Renal pelvis (tissue), 12 donors: ENCODE measurements at places on chromosomes 4 and X. TPM values are rescaled to one million over a fixed set of nuclear protein-coding genes. Genes with fewer than 3 reads are reported as not detected.

L1CAM gene
- 71.6 TPM for polyA plus RNA-seq

CXorf65 gene
- not detected for polyA plus RNA-seq

SPANXA1 gene
- not detected for polyA plus RNA-seq

SEPTIN11 gene
- polyA plus RNA-seq, result 226 TPM

USP17L18 gene
- not detected for polyA plus RNA-seq

VCX3A gene
- not detected for polyA plus RNA-seq

DMRTC1 gene
- 0.36 TPM for polyA plus RNA-seq

HTR2C gene
- polyA plus RNA-seq, result 0.98 TPM

SUPT20HL2 gene
- not detected for polyA plus RNA-seq

GAGE1 gene
- polyA plus RNA-seq, result not detected

USP11 gene
- 151 TPM for polyA plus RNA-seq

FGG gene
- not detected for polyA plus RNA-seq

TDO2 gene
- 2.0 TPM for polyA plus RNA-seq

ODAM gene
- polyA plus RNA-seq, result 1.7 TPM

PDE5A gene
- polyA plus RNA-seq, result 48.7 TPM

EGFL6 gene
- 19.8 TPM for polyA plus RNA-seq

OPRPN gene
- polyA plus RNA-seq, result not detected

CT45A10 gene
- polyA plus RNA-seq, result not detected

TRIM2 gene
- 80.7 TPM for polyA plus RNA-seq

CXCL1 gene
- 0.27 TPM for polyA plus RNA-seq

MTMR8 gene
- polyA plus RNA-seq, result 1.7 TPM

SMIM10L2A gene
- polyA plus RNA-seq, result 11.7 TPM

MAGEA1 gene
- polyA plus RNA-seq, result not detected

SMARCA5 gene
- polyA plus RNA-seq, result 118 TPM

UGT2B17 gene
- polyA plus RNA-seq, result not detected

PGAM4 gene
- polyA plus RNA-seq, result not detected

USP17L22 gene
- not detected for polyA plus RNA-seq

LRRC66 gene
- 0.78 TPM for polyA plus RNA-seq

DMP1 gene
- polyA plus RNA-seq, result not detected

ACE2 gene
- 58.0 TPM for polyA plus RNA-seq

SLC9B1 gene
- 3.5 TPM for polyA plus RNA-seq

MAP7D3 gene
- 15.8 TPM for polyA plus RNA-seq

ALB gene
- 3.3 TPM for polyA plus RNA-seq

GPR143 gene
- polyA plus RNA-seq, result 13.5 TPM

PAGE1 gene
- polyA plus RNA-seq, result not detected

UCHL1 gene
- 105 TPM for polyA plus RNA-seq

DCUN1D4 gene
- 43.7 TPM for polyA plus RNA-seq

DCAF12L1 gene
- 6.5 TPM for polyA plus RNA-seq

ANKRD50 gene
- 37.4 TPM for polyA plus RNA-seq

FGFBP1 gene
- polyA plus RNA-seq, result 0.06 TPM
